ENCODE measurements at places on chromosomes 7 and 10. TPM values are rescaled to one million over a fixed set of nuclear protein-coding genes. Genes with fewer than 3 reads are reported as not detected.

Gene TMEM168
- polyA plus RNA-seq: 7.0 TPM

GRCh38 chr10:22666287-22667092 is 47.9 kb downstream of the PIP4K2A start:
- H3K4me1 ChIP-seq: peaks cover 10% of the 10 kb centered on the region
- no peak overlapping the region for H3K27ac ChIP-seq
- no peak for DNase-seq

Gene NPC1L1
- polyA plus RNA-seq: not detected

Gene SLC16A12
- polyA plus RNA-seq: not detected

DNA sequence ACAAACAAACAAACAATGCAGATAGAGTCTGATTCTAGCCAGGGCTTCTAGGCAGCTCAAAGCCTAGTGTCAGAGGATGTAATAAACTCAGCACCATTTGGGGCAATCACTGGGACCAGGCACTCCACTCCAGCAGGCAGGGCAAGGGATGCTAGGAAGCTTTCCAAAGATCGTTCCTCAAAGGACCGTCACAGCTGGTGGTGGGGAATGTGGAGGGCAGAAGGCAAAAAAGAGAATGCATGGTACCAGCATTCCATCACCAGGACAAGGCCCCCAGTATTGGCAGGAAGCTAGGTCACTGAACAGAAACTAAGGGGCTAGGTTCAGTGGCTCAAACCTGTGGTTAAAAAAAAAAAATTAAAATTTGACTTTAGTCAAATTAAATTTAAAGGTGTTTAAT is 94.2 kb downstream of the CUL2 start:
- H3K36me3 ChIP-seq: no peaks in the 10 kb centered on the region
- no peak overlapping the region for H3K4me3 ChIP-seq
- DNase-seq: no peak
- H3K27ac ChIP-seq: no peak overlapping the region
- no peaks in the 10 kb centered on the region for H3K27me3 ChIP-seq

DNA sequence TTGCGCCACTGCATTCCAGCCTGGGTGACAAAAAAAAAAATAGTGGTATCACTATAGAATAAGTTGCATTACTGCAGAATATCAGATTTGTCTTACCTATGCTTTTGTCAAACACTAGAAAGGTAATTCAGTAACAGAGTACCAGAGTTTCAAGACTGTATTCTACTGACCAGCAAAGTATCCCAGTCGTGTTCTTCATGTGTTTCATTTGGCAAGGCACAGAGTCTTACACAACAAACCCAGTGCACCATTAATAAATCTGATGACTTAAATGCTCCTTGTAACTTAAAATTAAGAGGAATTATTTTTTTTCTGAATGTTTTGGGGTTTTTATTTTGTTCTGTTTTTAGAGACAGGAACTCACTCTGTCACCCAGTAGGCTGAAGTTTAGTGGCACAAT is 34.4 kb upstream of the PBLD start:
- H3K36me3 ChIP-seq: peaks cover 45% of the 10 kb centered on the region
- no peak overlapping the region for H3K27ac ChIP-seq
- no peak for DNase-seq
- no peaks in the 10 kb centered on the region for H3K27me3 ChIP-seq

GRCh38 chr10:131954356-131954965 is 27.3 kb downstream of the BNIP3 start:
- no peak overlapping the region for H3K4me3 ChIP-seq
- no peaks in the 10 kb centered on the region for H3K4me1 ChIP-seq
- H3K27me3 ChIP-seq: no peaks in the 10 kb centered on the region
- H3K27ac ChIP-seq: no peak overlapping the region
- no peak for DNase-seq
- peaks cover 93% of the 10 kb centered on the region for H3K36me3 ChIP-seq

- no peak for DNase-seq
- peaks cover 10% of the 10 kb centered on the region for H3K4me1 ChIP-seq
- H3K4me3 ChIP-seq: no peak overlapping the region
- H3K27me3 ChIP-seq: no peaks in the 10 kb centered on the region
- no peak overlapping the region for H3K27ac ChIP-seq
Measured at GRCh38 chr7:36659172-36659516, 65.2 kb downstream of the AOAH start.

- H3K4me3 ChIP-seq: peak overlapping the region; percentile 9
- DNase-seq: peak; percentile 81
- peaks cover 39% of the 10 kb centered on the region for H3K27me3 ChIP-seq
- peaks cover 10% of the 10 kb centered on the region for H3K4me1 ChIP-seq
- H3K27ac ChIP-seq: no peak overlapping the region
Measured at GRCh38 chr7:128697302-128697905, 25.3 kb downstream of the GARIN1A start.

DNA sequence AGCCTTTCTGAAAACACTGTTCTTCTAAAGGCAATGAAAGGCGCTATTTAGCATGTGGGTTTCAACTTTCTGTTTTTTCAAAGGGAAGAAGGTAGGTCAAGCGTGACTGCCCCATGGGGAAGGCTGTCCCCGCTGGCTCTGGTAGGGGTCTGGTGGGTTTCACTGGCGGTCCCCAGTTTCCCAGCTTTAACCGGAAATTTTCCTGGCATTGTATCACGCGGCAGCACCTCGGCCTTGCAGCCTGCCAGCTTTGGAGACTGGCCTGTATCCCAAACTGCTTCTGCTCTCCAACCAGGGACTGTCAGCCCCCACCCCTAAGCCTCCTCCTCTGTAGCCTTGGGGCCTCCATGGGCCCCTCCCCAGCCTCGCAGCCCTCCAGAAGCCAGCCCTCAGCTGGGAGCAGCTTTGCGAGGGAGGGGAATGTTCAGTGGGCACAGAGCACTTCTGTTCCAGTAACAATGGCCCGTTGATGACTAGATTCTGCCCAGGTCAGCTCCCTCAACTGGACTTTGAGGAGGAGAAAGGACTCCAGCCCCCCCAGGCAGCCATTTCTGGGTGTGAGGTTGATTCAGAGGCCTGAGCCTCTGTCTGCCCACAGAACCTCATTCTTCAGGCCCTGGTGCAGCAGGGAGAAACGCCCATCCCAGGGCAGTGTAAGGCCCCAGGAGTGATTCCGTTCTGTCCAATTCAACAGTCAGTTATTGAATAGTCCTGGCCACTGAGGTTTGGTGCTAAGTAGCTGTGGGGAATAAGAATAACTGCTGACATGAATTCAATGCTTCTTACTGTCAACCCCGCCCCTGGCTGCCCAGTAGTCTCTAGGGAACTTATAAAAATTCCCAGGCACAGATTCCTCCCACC is 17.1 kb downstream of the CHST3 start:
- DNase-seq: no peak
- no peaks in the 10 kb centered on the region for H3K27me3 ChIP-seq

Gene ADAM22
- 0.17 TPM for polyA plus RNA-seq

Gene PPP1R3A
- polyA plus RNA-seq: not detected

Gene HYAL4
- not detected for polyA plus RNA-seq

- H3K27ac ChIP-seq: no peak overlapping the region
- no peaks in the 10 kb centered on the region for H3K27me3 ChIP-seq
- H3K36me3 ChIP-seq: no peaks in the 10 kb centered on the region
- no peak for DNase-seq
Measured at GRCh38 chr7:135825406-135825805, 76.8 kb upstream of the FAM180A start.

Gene C7orf33
- not detected for polyA plus RNA-seq

Gene RPEL1
- not detected for polyA plus RNA-seq

DNA sequence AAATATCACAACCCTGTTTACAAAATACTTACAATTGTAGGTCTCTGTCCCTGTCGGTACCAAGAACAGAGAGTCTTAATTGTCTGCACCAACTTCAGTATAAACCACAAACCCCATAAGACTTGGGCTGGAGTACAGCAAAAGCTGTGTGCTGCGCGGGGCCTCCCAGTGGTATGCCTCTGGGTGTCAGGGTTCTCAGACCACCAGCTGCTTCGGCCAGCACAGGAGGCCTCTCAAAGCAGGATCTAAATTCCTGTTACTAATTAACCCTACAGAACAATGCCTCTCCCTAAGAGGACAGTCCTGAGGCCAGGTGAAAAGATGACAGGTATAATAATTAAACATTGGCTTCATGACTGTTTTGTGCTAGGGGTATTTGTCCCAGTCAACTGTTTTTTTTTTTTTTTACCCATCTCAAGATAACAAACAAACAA is 957 bp upstream of the SVIL start:
- H3K27ac ChIP-seq: peak overlapping the region; percentile 47
- no peak overlapping the region for H3K4me3 ChIP-seq
- no peaks in the 10 kb centered on the region for H3K27me3 ChIP-seq
- H3K4me1 ChIP-seq: peaks cover 35% of the 10 kb centered on the region

DNA sequence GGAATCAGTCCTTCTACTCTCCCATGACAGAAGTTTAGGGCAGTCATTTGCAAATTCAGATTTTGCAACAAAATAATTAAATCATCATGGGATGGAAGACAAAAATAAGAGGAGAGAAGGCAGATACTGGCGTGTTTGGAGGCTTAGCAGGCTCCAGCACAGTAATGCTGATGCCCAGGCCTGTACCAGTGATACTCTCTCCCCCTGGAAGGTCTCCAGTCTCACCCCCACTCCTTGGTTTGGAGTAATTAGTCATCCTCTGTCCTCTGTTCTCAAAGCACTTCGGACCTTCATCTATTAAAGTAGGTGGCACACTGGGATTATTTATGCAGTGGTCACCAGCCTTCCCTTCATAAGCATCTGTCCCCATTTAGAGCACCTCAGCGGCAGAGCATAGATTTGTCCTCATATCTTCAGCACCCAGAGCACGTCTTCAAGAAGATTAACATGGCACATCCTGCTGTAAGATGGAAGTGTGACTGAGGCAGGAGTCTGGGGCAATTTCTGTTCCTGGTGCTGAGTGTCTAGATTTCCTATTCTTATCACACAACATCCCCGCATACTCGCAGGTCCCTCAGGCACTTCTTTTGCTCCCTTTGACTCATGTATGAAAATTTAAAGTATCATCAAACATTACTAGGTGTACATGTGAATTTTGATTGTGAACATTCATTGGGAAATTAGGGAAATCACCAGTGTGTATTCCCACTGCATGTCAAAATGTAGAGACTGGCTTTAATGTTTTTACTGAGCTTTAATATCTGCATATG is 31.3 kb upstream of the TRIL start:
- H3K4me1 ChIP-seq: peaks cover 46% of the 10 kb centered on the region
- no peak overlapping the region for H3K27ac ChIP-seq
- no peak overlapping the region for H3K4me3 ChIP-seq
- no peaks in the 10 kb centered on the region for H3K27me3 ChIP-seq

DNA sequence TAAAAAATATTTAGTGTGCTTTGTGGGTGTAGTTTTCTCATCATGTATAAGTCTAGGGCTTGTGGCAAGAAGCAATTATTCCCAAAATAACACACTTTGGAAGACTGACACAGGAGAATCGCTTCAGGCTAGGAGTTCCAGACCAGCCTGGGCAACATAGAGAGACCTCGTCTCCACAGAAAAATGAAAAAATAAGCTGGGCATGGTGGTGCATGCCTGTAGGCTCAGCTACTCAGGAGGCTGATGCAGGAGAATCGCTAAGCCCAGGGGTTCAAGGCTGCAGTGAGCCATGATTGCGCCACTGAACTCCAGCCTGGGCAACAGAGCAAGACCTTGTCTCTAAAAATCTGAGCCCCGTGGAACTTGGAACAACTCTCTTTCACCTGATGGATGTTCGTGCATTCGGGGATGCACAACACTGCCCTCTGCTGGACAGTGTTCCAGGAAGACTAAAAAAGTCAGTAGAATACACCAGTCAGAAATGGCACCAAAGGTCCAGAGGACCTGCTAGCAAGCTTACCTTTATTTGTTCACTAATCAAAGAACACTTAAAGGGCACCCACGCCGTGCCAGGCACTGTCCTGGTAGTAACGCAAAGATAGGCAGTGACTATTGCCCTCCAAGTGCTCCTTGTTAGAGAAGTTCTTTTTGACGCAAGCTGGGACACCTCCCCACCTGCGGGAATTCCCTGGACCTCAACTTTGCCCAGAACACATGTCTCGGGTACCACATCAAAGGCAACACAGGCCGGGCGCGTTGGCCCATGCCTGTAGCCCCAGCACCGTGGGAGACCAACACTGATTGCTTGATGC is 81.9 kb upstream of the CALN1 start:
- H3K36me3 ChIP-seq: no peaks in the 10 kb centered on the region
- H3K27ac ChIP-seq: no peak overlapping the region
- no peak overlapping the region for H3K4me3 ChIP-seq
- peak; percentile 29 for DNase-seq

Gene TRPV6
- polyA plus RNA-seq: 0.36 TPM

DNA sequence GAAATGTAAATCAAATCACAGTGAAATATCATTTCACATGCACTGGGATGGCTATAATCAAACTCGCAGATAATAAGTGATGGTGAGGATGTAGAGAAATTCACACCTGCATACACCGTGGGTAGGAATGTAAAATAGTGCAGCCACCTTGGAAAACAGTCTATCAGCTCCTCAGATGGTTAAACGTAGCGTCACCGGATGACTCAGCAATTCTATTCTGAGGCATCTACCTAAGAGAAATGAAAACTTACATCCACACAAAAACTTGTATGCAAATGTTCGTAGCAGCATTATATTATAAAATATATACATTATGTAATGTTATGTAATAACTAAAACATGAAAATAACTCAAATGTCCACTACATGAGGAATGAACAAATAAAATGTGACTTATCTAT is 38.9 kb downstream of the SH3PXD2A start:
- no peak overlapping the region for H3K27ac ChIP-seq
- no peak for DNase-seq
- no peaks in the 10 kb centered on the region for H3K27me3 ChIP-seq
- no peak overlapping the region for H3K4me3 ChIP-seq
- H3K36me3 ChIP-seq: no peaks in the 10 kb centered on the region

Gene AZGP1
- polyA plus RNA-seq: not detected

Gene ADRB1
- polyA plus RNA-seq: 0.05 TPM

- no peak overlapping the region for H3K27ac ChIP-seq
- H3K27me3 ChIP-seq: no peaks in the 10 kb centered on the region
- no peaks in the 10 kb centered on the region for H3K36me3 ChIP-seq
Measured at GRCh38 chr10:17669185-17669872, 25.4 kb downstream of the STAM start.

DNA sequence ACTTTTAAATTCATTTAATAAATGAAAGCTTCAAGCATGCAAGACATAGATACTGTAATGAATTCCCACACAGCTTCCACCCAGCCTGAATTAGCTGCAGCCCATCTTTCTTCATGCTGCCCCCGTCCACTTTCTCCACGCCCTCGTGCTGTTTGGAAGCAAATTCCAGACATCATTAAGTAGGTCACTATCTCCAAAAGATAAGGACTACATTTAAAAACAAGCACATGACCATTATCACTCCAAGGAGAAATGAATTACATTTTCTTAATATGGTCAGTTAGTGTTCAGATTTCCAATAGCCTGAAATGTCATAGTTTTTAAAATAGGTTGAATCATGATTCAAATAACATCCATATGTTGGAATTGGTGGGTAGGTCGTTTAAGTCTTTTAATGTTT is 24.3 kb downstream of the LMTK2 start:
- H3K36me3 ChIP-seq: no peaks in the 10 kb centered on the region
- H3K4me1 ChIP-seq: peaks cover 72% of the 10 kb centered on the region
- no peak overlapping the region for H3K4me3 ChIP-seq
- no peak overlapping the region for H3K27ac ChIP-seq

All from CD14-positive monocyte (primary cell).